H1 (cell line): ENCODE measurements at places on chromosomes 3 and 15. TPM values are rescaled to one million over a fixed set of nuclear protein-coding genes. Genes with fewer than 3 reads are reported as not detected.

GRCh38 chr3:141469720-141470119 is 17.1 kb upstream of the RASA2 start:
- no peak for DNase-seq

GRCh38 chr3:49871531-49872153 is 1.9 kb upstream of the CAMKV start:
- DNase-seq, result no peak

DNA sequence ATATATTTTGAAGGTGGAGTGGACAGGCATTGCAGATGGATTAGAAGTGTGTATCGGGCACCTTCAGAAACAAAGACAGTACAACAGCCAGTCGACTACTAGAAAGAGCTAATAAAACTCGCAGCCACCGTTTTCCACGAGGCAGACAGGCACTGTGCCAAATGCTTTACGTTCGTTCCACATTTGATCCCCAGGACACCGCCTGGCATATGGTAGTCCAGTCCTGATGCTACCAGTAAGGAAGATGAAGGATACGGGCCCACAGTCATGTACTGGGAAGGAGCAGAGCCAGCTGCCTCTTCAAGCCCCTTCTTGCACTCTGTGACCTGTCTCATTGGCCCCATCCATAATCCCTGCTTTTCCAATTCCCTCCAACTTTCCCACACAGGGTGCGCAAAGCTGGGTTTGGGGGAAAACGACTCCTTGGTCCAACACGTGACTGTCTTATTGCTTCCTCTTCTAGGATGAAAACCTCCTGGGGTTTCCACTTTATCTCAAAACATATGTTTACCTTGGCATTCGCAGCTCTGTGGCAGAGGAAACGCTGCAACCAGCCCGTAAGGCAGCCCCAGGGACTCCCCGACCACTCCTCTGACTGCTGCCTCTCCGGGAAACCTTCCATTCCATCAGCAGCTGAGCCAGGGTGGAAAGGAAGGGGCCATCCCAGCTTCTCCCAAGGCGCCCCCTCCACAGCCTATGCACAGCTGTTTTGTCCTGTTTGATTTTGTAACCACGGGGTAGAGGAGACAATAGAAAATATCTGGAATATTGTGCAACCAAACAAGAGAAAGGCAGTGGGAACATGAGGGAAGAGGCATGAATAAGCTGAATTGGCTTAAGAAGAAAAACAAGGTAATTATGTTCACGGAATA is 107.4 kb downstream of the ADAMTS17 start:
- DNase-seq, result no peak

The SLC28A2 gene
- polyA plus RNA-seq, result 0.11 TPM in 1 of 2 replicates, not detected in the other

GRCh38 chr3:11791339-11792200 is 55.1 kb downstream of the TAMM41 start:
- DNase-seq, result no peak

GRCh38 chr3:51687431-51688205 is 16.6 kb downstream of the TEX264 start:
- no peak for DNase-seq
